ENCODE measurements at places on chromosomes 5 and 9. TPM values are rescaled to one million over a fixed set of nuclear protein-coding genes. Genes with fewer than 3 reads are reported as not detected.

FAM78A gene
- total RNA-seq, result 0.32 TPM

CD72 gene
- total RNA-seq, result 0.20 TPM

DNA sequence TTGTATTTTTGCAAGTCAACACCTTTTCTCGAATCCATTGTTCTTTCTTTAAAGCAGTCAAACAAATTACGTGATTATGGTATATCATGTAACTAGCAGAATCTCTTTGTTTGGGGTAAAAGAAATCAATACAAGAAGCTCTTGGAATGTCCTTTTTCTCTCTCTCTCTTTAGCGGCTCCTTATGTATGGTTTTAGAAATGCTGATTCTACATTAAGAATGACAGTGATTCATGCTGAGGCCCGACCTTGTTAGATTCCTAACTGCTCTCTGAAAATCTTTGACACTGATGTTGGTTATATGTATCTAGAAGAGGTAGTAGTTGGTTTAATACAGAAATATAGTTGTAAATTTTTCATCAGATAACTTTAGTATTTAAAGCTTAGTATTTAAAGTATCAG is 76.4 kb downstream of the SNX24 start:
- DNase-seq, result no peak

LCN6 gene
- not detected for total RNA-seq

DNA sequence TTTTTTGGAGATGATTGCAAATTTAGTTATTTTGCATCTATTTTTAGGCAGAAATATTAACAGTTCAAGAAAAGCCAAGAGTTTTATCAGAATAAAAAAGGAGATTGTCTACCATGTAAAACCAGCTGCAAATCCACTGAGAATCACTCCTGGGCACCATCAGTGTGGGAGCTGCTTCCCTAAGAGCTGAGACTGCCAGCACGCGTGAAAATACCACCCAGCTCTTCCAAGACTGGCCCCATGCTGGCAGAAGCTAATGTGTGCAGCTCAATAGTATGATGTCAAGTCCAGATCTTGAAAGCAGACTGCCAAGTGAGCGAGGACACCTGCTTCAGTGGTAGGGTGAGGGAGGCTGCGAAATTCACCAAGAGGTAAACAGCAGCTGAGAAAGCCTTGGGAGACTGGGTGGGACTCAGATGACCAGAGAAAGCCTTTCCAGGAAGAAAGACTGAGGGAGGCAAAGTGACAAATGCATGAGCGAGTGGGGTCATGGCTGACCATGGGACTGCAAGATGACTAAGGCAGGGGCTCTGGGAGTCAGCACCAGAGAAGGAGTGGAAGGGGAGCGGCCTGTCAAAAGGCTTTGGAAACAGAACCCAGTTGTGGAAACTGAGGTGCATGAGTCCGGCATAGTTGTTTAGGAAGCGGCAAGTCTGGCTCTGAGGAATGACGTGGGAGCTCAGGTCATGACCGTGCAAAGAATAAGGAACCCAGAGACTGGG is 200.9 kb downstream of the GADD45G start:
- DNase-seq, result no peak

DNA sequence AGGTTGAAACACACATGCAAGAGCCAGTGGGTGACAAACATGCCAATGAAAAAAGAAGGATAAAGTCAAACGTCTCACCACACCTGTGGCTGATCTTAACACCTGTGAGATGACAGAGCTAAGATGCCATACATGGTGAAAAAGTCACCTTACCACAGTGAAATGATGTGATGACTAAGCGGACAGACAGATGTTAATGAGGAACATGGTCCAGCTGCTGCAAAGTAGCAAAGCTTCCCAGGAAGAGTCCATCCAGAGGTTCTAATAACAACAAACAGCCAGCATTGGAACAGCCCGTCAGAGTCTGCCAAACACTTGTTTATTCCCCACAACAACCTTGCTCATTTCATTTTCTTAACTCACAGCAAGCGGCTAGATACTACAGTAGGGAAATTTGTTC is 1.9 kb downstream of the KIAA1191 start:
- DNase-seq, result peak; percentile 45

DNA sequence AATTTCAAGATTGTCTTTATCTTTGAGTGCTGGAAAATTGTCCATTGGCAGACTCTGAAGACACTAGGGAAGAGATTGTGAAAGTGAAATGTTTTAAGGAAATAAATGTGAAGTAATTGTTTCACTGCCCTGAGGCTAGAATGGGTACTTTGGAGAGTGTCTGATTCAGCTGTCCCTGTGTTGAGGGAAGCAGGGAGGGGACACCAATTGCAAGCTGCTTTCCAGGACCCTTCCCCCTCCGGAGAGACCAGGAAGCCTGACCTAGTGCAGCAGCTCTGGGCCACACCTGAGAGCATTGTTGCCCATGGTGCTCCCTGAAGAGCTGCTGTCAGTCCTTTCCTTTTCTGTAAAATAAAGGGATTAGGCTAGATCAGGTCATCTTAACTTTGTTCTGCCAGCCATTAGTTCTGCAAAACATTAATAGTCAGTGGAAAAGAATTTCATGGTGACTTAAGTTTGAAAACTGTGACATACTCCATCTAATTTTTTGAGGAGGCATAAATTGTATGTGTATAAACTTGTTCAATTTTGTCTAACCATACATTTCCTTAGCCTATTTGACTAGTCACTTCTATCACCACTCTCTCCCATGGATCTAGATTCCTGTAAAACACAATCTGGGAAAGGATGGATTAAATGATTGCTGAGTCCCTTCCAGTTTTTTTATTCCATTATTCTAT is 18.8 kb downstream of the MAP1B start:
- DNase-seq, result peak; percentile 40

DNA sequence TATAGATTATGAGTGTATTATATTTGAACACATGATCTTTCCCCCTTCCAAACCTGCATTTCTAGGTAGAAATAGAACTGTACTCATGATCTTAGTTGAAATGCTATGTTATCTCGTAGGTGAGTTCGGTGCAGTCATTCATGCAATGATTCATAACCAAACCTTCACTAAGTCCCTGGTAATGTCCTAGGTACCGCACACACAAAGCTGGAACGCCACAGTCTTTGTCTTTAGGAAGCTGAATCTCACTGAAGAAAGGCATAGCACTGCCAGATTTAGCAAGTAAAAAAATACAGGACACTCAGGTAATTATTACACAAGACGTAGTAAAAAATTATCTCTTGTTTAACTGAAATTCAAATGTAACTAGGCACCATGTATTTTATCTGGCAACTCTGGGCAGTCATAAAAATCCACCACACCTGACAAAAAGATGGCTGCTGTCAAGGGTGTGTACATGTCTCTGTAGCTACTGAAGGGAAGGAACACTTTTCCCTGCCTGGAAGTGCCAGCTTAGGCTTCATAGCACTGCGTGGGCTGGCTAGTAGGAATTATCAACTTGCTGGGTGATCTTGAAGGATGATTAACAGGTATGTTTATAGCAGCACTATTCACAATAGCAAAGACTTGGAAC is 28.0 kb upstream of the TXN start:
- no peak for DNase-seq

ALDH7A1 gene
- total RNA-seq, result 111 TPM

DMRT3 gene
- total RNA-seq, result not detected

GRCh38 chr9:125889476-125890419 is 142.6 kb downstream of the PBX3 start:
- DNase-seq, result peak; percentile 2

ADAMTS13 gene
- 0.65 TPM for total RNA-seq

COL15A1 gene
- not detected for total RNA-seq

DAB2 gene
- 6.5 TPM for total RNA-seq

ABHD17B gene
- total RNA-seq, result 15.4 TPM

KIF4B gene
- total RNA-seq, result 0.03 TPM

DNA sequence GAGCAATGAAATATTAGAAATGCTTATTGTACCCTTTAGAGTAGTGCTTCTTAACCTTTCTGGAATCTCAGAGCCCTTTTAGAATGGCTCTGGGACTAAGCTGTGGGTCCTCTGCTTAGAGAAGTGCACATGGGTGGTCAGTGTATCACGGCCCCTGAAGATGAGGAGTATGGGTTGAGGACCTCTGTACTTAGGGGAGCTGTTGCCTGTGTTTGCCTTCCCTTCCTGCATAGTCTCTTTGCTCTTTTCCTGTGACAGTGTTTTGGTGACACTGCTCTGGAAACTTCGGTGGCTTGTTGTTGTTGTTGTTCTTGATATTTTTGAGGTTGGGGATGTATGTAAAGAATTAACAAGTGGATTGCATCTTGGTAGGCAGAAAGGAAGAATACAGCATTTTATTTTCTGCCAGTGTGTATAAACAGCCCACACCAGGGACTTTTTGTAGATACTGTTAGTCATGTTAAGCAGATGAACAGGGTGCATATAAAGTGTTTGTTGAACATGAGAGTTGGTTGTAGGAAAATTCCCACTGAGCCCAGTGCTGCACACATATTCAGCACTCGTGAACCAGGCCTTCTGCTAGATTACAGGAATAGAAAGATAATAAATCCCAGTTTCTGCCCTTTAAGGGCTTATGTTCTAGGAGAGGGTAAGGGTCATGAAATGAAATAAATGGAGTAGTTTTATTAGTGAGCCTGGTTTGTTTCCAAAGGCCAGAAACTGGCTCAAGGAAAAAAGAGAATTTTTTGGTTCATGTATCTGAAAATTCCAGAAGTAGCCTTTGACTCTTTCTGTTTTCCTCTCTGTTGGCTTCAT is 199.7 kb downstream of the ARHGAP26 start:
- DNase-seq, result no peak

GPR150 gene
- total RNA-seq, result not detected

DNA sequence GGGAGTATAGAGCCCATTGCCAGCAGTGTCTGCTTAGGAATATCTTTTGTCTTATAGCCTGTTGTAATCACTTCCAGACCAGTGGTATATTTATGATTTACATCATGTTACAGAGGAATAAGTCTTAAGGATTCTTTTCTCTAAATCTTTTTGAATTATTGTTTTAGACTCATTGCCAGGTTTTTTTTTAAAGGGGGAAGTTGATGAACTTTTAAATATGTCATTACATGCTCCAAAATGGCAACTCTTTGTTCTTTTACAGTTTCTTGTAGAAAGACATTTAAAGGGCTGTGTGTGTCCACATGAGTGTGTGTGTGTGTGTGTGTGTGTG is 59.4 kb upstream of the NFIB start:
- no peak for DNase-seq

AOPEP gene
- 25.7 TPM for total RNA-seq

GRCh38 chr5:1478271-1479035 is 33.2 kb upstream of the SLC6A3 start:
- DNase-seq, result no peak

HOMER1 gene
- total RNA-seq, result 13.0 TPM

- no peak for DNase-seq
Observed at GRCh38 chr5:81717860-81718259, 33.0 kb downstream of the SSBP2 start.

SAXO1 gene
- not detected for total RNA-seq

DNA sequence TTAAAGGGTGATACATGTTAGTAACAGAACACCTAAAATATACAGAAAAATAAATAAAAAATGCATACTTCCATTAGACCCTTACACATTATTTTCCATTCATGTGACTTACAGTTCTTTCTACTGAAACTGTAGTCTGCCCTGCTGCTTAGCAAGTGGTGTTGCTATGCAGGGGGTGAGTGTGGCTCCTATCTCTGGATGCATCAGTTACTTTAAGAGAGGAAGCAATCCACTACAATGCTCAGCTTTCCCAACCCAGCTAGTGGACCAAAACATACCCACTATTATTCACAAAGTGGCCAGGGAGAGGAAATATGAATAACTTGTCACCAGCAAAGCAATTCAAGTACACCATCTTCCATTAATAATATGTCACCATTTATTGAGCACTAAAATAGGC is 121.8 kb downstream of the DOCK2 start:
- no peak for DNase-seq

INIP gene
- 14.0 TPM for total RNA-seq
